ENCODE measurements at places on chromosomes 12 and 14. TPM values are rescaled to one million over a fixed set of nuclear protein-coding genes. Genes with fewer than 3 reads are reported as not detected.
A peak's percentile ranks its signal among the peaks of the same experiment; 100 is the strongest.

The ABCB9 gene
- total RNA-seq, result 1.7 TPM

The ST8SIA1 gene
- 11.4 TPM for total RNA-seq

- no peaks in the 10 kb centered on the region for H3K4me1 ChIP-seq
- DNase-seq, result no peak
- H3K27me3 ChIP-seq, result no peaks in the 10 kb centered on the region
Measured at GRCh38 chr14:52352061-52352491, 38.0 kb downstream of the PTGER2 start.

GRCh38 chr14:90894241-90894640, 78.0 kb upstream of the TTC7B start:
- no peak overlapping the region for H3K27ac ChIP-seq
- no peaks in the 10 kb centered on the region for H3K27me3 ChIP-seq

DNA sequence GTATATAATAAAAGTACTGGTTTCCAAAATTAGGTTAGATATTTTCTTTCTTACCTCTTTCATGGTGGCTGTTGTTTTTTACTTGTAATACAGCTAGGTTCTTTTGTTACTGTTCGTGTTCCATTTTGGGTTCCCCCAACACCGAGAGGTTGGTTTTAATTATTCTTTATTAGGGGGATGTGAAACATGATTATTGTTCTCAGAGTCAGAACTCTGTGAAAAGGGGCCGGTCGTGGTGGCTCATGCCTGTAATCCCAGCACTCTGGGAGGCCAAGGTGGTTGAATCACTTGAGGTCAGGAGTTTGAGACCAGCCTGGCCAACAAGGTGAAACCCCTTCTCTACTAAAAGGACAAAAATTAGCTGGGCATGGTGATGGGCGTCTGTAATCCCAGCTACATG, 108.1 kb downstream of the BICD1 start:
- H3K4me3 ChIP-seq, result no peak overlapping the region
- no peaks in the 10 kb centered on the region for H3K27me3 ChIP-seq
- DNase-seq, result no peak
- peaks cover 5% of the 10 kb centered on the region for H3K4me1 ChIP-seq
- H3K36me3 ChIP-seq, result peaks cover 16% of the 10 kb centered on the region

DNA sequence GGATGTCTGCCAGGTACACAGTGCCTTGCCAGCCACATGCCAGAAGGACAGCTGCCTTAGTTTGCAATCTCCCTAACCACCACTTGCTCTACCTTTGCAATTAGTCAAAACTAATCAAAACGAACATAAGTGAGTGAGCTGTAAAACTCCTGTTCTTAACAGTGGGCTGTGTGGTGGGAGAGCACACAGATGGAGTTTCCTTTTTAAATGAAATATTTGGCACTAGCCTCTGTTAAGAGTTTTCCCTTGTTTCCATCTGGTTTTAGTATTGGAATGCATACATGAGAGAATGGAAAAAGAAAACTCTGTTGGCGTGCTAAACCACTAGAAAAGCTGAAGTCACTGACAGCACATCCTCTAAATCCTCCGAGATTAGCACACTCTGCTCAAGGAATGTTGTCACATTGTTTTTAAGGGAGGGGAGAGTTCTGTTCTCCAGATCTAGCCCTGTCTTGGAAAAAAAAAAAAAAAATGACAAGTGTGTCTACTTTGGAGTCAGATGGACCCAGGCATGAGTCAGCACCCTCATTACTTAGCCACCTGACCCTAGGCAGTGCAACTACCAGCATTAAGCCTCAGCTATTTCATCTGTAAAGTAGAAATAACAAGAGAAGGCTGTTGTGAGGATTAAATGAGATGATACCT, 83.9 kb downstream of the STXBP6 start:
- H3K27me3 ChIP-seq, result no peaks in the 10 kb centered on the region
- no peak for DNase-seq
- peaks cover 74% of the 10 kb centered on the region for H3K4me1 ChIP-seq
- peak overlapping the region; percentile 29 for H3K4me3 ChIP-seq
- H3K36me3 ChIP-seq, result no peaks in the 10 kb centered on the region
- peak overlapping the region; percentile 80 for H3K27ac ChIP-seq

DNA sequence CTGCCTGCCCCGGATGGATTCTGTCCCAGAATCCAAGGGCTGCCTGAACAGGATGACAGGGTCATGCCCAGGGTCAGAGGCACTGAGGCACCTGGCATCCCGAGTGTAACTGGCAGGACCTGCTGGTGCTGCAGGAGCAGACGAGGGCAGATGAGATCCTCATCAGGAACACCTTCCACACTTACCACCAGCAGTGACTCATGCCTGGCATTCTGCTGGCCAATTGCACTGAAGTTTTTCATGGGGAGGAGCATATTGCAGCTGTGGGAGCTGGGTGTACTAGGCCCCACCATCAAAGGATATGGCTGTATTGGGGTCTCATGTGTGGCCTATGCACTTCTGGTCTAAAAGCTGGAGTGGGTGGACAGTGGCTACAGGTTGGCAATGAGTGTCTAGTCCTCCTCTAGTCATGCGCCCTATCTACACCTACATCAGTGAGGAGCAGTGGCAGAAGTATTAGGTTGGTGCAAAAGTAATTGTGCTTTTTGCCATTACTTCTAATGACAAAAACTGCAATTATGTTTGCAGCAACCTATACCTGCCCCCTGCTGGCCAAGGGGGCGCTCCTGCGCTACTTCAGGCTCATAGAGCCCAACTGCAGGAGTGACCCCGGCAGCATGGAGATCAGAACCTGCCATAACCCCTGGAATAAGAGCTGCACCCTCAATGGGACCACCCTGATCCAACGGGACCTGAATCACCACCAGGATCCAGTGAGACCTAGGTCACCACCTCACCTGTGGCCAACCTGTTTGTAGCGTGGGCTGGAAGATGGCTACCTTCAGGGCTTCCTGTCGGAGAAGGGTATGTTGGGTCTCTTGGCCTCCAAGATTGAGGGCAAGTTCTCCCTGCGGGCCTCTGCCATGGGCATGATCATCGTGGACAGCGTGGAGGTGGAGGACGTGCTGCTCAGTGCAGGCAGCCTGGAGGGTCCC, 8.0 kb upstream of the C12orf42 start:
- H3K27me3 ChIP-seq, result no peaks in the 10 kb centered on the region
- no peak overlapping the region for H3K4me3 ChIP-seq
- no peak for DNase-seq
- H3K4me1 ChIP-seq, result no peaks in the 10 kb centered on the region
- H3K27ac ChIP-seq, result no peak overlapping the region

Data from esophagus muscularis mucosa (tissue), 4 donors.